Naive thymus-derived CD8-positive, alpha-beta T cell (primary cell): ENCODE measurements at places on chromosomes 11 and 22.

DNA sequence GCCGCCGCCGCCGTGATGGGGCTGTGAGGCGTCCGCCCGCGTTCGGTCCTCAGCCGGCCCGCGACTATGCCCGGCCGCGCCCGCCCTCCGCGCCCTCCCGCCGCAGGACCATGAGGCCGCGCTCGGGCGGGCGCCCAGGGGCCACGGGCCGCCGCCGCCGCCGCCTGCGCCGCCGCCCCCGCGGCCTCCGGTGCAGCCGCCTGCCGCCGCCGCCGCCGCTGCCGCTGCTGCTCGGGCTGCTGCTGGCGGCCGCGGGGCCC lies 215 bp downstream of the ZNRF3 start:
- no peak for DNase-seq

DNA sequence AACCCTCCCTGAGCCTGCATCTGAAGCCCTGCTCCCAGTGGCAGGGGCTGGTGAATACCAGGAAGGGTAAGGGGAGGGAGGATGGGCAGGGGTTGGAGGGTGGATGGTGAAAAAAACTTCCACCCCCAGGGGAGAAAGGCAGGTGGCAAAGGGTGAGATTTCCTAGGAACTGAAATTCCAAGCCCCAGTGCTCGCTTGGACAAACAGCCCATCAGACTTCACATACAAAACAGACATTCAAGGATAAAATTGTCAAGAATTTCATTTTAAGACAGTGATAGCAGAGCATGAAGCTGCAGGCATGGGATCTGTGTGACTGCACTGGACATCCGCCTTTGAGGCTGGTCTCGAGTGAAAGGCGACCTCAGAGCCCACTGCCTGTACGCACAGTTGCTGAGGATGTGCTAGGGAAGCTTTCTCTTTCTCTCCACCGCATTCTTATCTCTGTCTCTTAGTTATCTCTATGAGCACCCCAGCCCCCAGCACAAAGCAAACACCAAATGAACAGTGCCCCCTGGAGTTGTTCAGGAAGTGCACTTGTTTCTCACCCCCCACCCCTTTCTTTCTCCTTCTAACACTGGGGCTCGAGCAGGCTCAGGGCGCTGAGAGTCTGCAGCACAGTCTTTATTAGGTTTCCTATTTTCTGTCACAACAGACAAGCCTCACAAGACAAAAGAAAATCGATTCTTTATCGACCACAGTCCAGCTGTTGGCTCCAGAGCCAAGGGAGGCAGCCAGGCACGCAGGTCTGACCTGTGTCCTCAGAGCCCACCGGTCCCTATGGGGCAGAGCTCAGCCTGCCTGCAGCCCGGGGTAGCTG lies 237.3 kb upstream of the NCAM1 start:
- DNase-seq = no peak

DNA sequence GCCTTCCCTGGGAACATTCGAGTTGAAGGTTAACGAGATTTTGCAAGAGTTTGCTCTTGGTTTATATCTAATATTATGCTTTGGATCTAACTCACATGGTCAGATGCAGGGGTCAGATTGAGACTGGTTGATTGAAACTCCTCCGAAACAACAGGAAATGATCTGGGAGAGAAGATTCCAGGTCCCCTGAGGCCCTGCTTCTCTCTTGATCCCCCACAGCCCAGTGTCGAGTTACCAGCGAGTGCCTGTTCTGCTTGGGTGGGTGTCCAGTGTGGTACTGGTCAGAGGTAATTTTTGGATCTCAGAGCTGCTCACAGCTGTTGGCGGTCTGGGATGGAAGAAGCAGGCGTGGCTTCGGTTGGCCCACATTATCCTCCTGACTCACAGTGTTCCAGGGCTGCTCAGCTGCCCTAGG lies 9.2 kb downstream of the FBLN1 start:
- no peak for DNase-seq

GRCh38 chr11:326842-327580 lies 6.4 kb upstream of the IFITM3 start:
- peak; percentile 84 for DNase-seq

- peak; percentile 38 for DNase-seq
Observed at GRCh38 chr22:32796865-32797573, 4.5 kb upstream of the TIMP3 start.

- DNase-seq = peak; percentile 36
Observed at GRCh38 chr22:36775586-36775963, 344 bp downstream of the IFT27 start.

- no peak for DNase-seq
Observed at GRCh38 chr11:127445476-127445875, 444.9 kb upstream of the KIRREL3 start.

DNA sequence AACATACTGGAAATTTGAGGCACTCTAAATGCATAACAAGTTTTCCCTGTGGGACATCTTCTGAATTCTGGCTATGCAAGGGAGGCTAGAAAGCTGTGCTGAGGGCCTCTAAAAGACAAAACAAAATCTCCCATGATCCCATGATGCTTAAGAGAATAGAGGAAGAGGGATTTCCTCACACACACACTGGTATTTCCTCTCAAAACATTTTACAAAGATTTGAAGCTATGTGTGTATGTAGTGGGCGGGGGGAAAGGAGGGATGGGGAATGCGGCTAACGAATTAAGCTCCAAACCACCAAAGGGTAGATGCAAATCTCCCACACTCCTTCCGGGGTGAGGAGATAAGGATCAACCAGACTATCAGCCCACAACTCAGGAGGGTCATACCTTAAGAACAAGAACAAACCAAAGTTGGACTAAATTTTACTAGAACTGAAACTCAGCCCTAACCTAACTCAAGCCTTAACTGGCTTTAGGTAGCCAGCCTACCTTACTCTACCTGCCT lies 6.0 kb downstream of the OR2AT4 start:
- no peak for DNase-seq

- DNase-seq = no peak
Observed at GRCh38 chr22:24088816-24089215, 77.7 kb downstream of the CABIN1 start.

DNA sequence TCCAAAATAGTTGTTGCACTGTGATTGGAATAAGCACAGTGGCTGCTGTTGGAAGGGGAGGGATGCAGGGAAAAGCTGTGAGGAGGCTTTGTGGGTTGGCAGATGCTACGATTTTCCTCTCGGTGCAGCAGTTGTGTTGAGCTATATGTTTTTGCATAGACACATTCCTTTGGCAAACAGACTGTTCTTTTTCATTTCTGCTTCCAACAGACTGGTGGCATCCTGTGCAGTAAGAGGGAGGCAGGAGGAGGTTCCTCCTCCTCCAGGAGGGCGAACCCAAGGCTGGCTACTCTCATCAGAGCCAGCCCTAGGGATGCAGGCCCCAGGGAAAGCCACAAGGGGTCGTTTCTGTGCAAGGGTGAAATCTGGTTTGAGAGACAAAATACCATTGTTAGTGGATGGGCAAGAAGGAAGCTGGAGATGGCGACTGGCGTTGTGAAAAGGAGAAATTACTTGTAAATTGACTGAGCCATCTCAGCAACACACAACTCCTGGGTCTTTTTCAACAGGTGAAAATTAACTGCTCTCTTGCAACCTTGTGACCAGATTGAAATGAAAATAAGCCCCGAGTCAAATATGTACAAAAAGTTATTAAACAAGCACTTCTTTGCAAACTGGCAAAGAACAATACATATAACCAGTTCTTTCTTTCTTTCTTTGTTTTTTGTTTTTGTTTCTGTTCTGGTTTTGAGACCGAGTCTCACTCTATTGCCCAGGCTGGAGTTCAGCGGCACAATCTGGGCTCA lies 26.5 kb upstream of the UBASH3B start:
- peak; percentile 73 for DNase-seq

GRCh38 chr11:7579361-7579791 lies 65.6 kb downstream of the PPFIBP2 start:
- DNase-seq = no peak

DNA sequence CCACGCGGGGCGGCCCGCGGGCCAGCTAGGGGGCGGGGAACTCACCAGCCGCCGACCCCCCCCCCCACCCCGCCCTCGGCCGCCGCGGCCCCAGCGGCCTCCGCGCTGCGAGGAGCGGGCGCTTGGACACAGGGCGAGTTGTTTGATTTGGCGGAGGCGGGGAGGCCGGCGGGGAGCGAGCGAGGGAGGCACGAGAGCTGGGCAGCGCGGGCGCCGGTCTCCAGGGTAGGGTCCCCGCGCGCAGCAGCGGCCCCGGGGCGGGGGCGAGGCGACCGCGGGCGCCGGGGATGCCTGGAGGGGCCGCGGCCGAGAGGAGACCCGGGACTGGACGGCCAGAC lies 64.4 kb downstream of the NAV2 start:
- DNase-seq = no peak

DNA sequence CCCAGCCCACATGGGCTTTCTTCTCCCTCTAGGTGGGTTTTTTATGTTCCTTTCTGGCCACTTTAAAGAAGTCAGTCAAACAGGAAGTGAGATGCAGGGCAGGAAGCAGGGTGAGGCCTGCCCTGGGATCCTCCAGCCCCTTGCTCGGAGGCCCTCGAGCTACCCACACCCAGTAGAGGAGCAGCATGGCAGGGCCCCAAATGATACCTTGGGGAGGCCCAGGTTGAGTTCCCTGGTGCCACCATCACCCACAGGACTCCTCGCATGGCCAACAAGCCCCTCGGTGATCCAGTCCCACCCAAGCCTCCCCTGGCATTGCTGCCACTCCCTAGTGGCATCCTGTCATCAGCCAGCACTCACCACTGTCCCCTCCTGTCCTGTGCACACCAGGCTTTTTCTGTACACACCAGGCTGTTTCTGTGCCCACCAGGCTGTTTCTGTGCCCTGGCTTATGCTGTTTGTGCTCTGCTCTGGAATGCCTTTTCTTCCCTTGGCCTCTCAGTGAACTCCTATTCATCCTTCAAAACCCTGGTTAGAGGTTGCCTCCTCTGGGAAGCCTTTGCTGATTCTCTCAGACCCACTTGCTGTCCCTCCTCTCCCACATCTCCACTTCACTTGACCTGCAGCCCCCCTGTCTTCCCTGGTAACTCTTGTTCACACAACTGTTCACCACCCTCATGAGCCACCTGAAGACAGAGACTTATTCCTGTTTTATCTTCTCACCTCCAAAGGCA lies 3.1 kb upstream of the PTGDR2 start:
- DNase-seq = no peak

GRCh38 chr22:48536541-48537342 lies 1290.9 kb downstream of the BRD1 start:
- DNase-seq = no peak

GRCh38 chr22:39306456-39307361 lies 12.7 kb downstream of the RPL3 start:
- peak; percentile 78 for DNase-seq
